ENCODE measurements at places on chromosomes 11 and 22.

DNA sequence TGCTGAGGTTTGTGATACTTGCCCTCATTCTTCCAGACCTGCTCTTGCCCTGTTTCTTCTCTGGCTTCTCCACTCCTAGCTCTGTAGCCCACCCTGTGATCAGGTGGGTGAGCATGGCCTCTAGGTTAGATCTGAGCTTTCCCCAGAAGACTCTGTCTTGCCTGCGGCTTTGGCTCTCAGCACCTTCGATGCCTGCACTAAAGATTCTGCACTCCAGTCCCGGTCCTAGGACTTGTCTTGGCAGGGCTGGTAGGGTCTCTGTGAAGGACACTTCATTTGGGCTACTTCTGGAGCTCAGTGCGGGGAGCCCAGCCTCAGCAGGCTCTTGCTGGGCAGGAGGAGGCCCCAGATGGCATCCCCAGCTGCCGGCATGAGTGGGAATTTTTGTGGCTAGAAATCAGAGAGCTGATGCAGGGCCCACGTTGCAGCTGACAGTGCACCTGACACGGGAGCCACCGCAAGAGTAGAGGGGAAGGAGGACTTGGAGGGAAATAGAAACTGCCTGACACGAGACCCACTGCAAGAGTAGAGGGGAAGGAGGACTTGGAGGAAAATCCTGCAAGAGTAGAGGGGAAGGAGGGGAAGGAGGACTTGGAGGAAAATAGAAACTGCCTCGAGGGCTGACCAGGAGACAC is 226.9 kb upstream of the B3GAT1 start:
- DNase-seq, result no peak

DNA sequence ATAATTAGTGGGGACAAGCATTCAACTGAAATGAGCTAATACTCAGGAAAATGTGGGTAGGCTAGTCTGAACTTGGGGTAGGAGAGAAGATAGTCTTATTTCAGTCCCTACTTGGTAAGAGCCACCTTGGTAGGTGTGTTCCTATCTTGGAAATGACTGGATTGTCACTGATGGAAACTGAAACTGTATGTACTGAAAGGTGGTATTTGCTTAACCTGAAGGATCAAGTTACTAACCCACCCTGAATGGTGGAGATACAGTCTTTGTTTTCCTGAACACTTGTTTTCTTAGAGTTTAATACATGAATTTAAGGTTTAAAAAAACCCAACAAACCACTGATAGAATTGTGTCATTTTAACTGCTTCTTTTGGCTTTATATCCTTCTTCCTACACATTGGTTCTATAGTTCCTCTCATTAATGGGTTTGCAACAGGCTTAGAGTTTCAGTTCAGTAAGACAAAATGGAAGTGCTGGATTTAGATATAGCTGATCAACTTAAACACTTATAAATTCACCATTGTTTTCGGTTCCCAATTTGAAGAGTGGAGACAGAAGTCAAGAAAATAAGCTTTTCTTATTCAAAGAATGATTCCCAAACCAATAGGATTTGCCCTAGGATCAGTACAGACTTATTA is 4.2 kb downstream of the FAR1 start:
- no peak for DNase-seq

DNA sequence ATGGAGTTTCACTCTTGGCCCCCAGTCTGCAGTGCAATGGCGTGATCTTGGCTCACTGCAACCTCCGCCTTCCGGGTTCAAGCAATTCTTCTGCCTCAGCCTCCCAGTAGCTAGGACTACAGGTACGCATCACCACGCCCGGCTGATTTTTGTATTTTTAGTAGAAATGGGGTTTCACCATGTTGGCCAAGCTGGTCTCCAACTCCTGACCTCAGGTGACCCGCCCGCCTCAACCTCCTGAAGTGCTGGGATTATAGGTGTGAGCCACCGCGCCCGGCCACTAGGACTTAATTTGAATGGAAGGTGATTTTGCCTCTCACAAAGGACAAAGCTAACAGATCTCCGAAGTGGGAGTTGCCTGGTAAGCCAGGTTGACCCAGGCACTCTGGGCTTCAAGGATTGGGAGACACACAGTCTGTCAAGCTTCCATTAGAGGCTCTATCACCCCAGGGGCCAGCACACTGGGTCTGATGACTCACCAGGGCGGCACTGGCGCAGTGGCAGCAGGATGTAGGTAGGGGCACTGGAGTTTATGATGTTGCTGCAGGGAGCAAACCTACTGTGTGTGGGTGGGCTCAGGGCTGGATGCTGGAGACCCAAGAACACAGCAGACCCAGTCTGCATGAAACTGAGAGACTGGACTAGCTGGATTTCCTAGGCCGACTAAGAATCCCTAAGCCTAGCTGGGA is 17.8 kb upstream of the KCTD14 start:
- no peak for DNase-seq

GRCh38 chr11:19751055-19751454 is 38.4 kb downstream of the NAV2 start:
- DNase-seq, result no peak

GRCh38 chr11:2002042-2002776 is 4.6 kb upstream of the H19 start:
- no peak for DNase-seq

GRCh38 chr11:105100206-105100605 is 39.4 kb downstream of the CARD18 start:
- no peak for DNase-seq

- no peak for DNase-seq
These were observed 11.6 kb downstream of the CPSF7 start for GRCh38 chr11:61418136-61418535.

GRCh38 chr22:38318792-38319773 is 1.9 kb upstream of the CSNK1E start:
- DNase-seq, result no peak

- DNase-seq, result no peak
These were observed 42.1 kb upstream of the TPBGL start for GRCh38 chr11:75198278-75198973.

- DNase-seq, result no peak
These were observed 18.2 kb downstream of the ADM start for GRCh38 chr11:10322830-10323792.

DNA sequence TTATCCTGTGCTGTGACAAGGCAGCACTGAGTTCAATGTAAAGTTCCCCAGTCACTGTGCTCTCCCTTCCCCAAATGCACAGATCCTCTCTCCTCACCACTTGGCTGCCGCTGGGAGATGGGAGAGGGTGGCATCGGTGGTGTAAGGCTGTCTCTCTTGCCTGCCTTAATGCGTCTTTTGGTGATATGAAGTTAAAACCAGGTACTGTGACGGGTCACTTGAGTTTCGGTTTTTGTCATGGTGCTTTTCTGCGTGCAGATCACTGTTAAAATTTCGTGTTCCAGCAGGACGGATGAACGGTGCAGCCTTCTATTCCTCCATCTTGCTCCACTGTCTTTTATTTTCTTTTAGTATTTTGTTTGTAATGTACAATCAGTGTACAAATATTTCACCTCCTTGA is 18.6 kb downstream of the GLB1L2 start:
- no peak for DNase-seq

DNA sequence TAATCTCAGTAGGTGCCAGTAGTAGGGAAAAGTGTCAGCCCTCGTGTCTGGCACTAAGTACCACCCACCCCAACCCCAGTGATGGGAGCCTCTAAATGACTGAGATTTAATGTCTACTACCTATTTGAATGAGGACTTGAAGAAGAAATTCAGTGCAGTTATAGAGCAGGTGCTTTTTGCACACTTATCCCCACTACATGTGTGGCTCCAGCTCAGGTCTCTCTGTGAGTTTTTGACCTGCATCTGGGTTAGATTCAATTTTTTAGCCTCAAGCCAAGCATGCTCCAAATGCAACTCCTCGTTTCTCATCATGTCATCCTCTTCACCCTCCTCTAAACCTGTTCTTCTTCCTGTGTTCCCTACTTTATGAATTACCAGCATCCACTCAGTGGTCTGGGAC is 24.9 kb upstream of the NNMT start:
- no peak for DNase-seq

DNA sequence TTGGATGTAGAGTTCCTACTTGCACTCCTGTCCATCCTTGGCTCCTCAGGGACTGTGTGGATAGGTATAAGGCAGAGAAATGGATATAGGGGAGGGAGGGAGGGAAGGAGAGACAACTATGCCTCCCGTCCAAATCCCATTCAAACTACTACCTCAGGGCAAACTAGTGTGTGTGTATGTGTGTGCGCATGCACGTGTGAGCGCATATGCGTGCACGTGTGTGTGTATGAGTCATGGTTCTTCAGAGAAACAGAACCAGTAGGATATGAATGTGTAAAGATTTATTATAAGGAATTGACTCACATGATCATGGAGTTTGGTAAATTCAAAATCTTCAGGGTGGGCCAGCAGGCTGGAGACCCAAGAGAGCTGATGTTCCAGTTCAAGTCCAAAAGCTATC is 42.2 kb upstream of the DRD2 start:
- DNase-seq, result no peak

DNA sequence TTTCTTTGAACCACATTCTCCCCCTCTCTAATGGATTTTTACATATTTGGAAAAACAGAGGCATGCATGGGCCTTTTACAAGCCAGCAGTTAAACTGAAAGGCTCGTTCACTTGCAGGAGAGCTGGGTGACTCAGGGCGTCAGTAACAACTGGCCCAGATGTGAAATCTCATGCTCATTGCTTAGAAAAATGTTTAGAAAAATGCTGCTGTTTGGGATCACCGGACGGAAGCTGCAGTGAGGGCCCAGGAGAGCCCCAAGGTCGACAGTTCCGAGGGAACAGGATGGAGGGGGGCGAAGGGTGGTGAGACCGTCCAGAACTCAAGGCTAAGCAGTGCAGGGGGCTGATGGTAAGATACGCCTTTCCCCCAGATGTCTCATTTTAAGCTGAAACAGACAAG is 41.7 kb upstream of the SMTN start:
- DNase-seq, result no peak

DNA sequence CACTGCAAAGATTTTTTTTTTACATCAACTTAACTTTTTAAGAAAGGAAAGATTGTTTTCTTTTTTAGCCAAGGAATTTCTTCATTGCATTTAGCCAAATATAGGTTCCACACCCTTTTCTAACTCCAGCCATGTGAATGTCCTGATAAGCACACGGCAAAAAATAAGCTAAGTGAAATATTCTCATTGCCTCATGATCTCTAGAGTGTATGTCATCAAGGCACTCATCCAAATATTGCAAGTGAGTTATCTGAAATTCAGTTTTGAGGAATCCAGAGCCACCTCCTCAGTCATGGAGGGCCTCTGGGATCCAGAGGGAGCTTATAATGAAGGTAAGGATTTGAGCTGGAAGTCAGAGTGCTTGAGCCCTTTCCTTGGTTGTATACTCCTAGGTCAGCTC is 80.0 kb downstream of the BLID start:
- no peak for DNase-seq

Measured in NCI-H187 treated with DMSO at 0.1 percent for 48 hours (cell line).